Skeletal muscle cell (primary cell): ENCODE measurements at places on chromosomes 13 and 19.

- DNase-seq = no peak
Observed at GRCh38 chr13:69947582-69947981, 160.0 kb upstream of the ATXN8OS start.

DNA sequence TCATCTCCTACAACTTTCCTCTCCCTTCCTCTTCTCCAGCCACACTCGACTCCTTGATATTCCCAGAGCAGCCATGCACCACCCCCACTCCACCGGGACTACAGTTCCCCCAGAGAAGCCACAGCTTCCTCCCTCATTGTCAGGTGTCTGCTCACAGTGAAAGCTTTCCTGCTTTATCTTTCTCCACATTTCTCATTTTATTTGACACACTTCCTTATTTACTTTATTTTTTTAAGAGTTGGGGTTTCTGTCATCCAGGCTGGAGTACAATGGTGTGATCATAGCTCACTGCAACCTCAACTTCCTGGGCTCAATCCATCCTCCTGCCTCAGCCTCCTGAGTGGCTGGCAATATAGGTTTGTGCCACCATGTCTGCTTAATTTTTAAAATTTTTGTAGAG lies 464.6 kb downstream of the MYO16 start:
- no peak for DNase-seq

- DNase-seq = no peak
Observed at GRCh38 chr13:36875431-36875830, 44.6 kb downstream of the SMAD9 start.

DNA sequence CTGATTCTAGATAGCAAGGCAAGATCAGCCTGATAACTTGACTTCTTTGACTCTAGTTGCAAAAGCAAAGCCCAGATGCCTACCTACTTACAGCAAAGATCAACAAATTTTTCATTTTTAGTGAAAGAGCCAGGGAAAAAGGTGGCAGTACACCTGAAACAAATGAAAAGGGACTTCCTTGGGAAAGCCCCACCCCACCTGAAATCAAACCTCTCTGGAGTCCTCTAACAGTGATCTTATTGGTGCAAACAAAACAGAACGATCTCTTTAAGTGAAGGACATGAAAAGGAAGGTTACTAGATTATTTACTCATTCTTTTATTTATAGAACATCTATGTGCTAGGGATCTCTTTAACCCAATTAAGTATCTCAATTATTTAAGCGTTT lies 507 bp upstream of the LCP1 start:
- DNase-seq = no peak

DNA sequence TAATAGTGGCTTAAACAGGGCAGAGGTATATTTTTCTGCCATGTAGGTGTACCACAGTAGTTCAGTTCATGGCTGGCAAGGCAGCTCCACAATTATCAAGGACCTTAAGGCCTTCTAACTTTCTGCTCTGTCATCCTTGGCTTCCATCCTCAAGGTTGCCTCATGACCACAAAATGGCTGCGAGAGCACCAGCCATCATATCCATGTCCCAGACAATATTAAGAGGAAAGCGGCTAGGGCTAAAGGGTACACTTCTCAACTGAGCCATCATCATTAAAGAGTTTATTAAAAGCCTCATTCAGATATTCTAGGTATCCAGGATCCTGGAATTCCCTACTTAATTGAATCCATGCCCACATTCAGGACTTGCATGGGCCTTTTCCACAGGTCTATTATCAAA lies 62.7 kb upstream of the MRI1 start:
- DNase-seq = no peak
